NCI-H460 (cell line): ENCODE measurements at places on chromosomes 7 and 10. TPM values are rescaled to one million over a fixed set of nuclear protein-coding genes. Genes with fewer than 3 reads are reported as not detected.

TLX1 gene
- not detected in 2 replicates for total RNA-seq

GPR158 gene
- 0.02 and 0.06 TPM in 2 replicates for total RNA-seq

ZP3 gene
- 14.7 and 20.2 TPM in 2 replicates for total RNA-seq

NOD1 gene
- total RNA-seq, result 5.0 and 7.7 TPM in 2 replicates

CLDN15 gene
- 10.0 and 11.2 TPM in 2 replicates for total RNA-seq

TYW1B gene
- total RNA-seq, result 0.89 and 1.2 TPM in 2 replicates

CALN1 gene
- total RNA-seq, result not detected in 2 replicates

SLC18A3 gene
- total RNA-seq, result not detected in 2 replicates

PRTFDC1 gene
- 19.1 and 20.8 TPM in 2 replicates for total RNA-seq

POU6F2 gene
- not detected in 2 replicates for total RNA-seq

ENKUR gene
- total RNA-seq, result 0.12 TPM in 1 of 2 replicates, not detected in the other

TRPV5 gene
- total RNA-seq, result not detected in 2 replicates

SHTN1 gene
- 24.6 and 27.6 TPM in 2 replicates for total RNA-seq

EPHB6 gene
- total RNA-seq, result not detected in 2 replicates

NACAD gene
- 0.14 TPM in 1 of 2 replicates, not detected in the other for total RNA-seq

CRYGN gene
- total RNA-seq, result 0.07 and 0.40 TPM in 2 replicates

TAS2R4 gene
- total RNA-seq, result 1.2 and 1.3 TPM in 2 replicates

HOXA5 gene
- total RNA-seq, result 7.5 and 12.8 TPM in 2 replicates

SEMA3E gene
- 23.3 and 23.9 TPM in 2 replicates for total RNA-seq

RELN gene
- total RNA-seq, result 0.23 and 0.57 TPM in 2 replicates

SLC16A9 gene
- total RNA-seq, result 5.0 and 5.7 TPM in 2 replicates

TMEM270 gene
- total RNA-seq, result 0.55 TPM in 1 of 2 replicates, not detected in the other

CCNJ gene
- total RNA-seq, result 14.7 and 16.9 TPM in 2 replicates

COBL gene
- total RNA-seq, result 21.9 and 23.8 TPM in 2 replicates

GTPBP10 gene
- 26.0 and 33.0 TPM in 2 replicates for total RNA-seq

UPK3BL2 gene
- 5.0 and 11.7 TPM in 2 replicates for total RNA-seq

NFKB2 gene
- 51.9 and 58.6 TPM in 2 replicates for total RNA-seq

PNLIPRP3 gene
- total RNA-seq, result not detected in 2 replicates

NKX1-2 gene
- total RNA-seq, result 0.02 TPM in 1 of 2 replicates, not detected in the other

NEUROD6 gene
- total RNA-seq, result not detected in 2 replicates

AGR3 gene
- not detected in 2 replicates for total RNA-seq

KAZALD1 gene
- total RNA-seq, result 31.3 and 36.1 TPM in 2 replicates

SFRP4 gene
- total RNA-seq, result 0.09 and 0.27 TPM in 2 replicates

CALML3 gene
- not detected in 2 replicates for total RNA-seq

TRIM74 gene
- total RNA-seq, result 0.12 TPM in 1 of 2 replicates, not detected in the other

CPA2 gene
- total RNA-seq, result 0.59 and 0.75 TPM in 2 replicates

DLX5 gene
- total RNA-seq, result not detected in 2 replicates

PRKAR2B gene
- total RNA-seq, result 2.6 and 2.7 TPM in 2 replicates

FBXL13 gene
- 38.7 and 40.6 TPM in 2 replicates for total RNA-seq

CPA4 gene
- 1.6 and 1.8 TPM in 2 replicates for total RNA-seq

TRIM4 gene
- 31.3 and 39.0 TPM in 2 replicates for total RNA-seq

ANKRD30A gene
- not detected in 2 replicates for total RNA-seq

NEUROG3 gene
- not detected in 2 replicates for total RNA-seq

USP6NL gene
- 13.1 and 13.9 TPM in 2 replicates for total RNA-seq

VOPP1 gene
- 10.4 and 13.3 TPM in 2 replicates for total RNA-seq

ACTR3C gene
- not detected in 2 replicates for total RNA-seq

SCD gene
- total RNA-seq, result 163 and 165 TPM in 2 replicates

CCDC172 gene
- total RNA-seq, result not detected in 2 replicates

ACSM6 gene
- not detected in 2 replicates for total RNA-seq

ACBD7 gene
- total RNA-seq, result 2.0 and 2.2 TPM in 2 replicates

EGR2 gene
- total RNA-seq, result 0.26 and 0.32 TPM in 2 replicates

FAM180A gene
- total RNA-seq, result not detected in 2 replicates

BEND7 gene
- 11.6 and 12.4 TPM in 2 replicates for total RNA-seq

STAG3 gene
- 0.05 TPM in 1 of 2 replicates, not detected in the other for total RNA-seq

MYPN gene
- total RNA-seq, result 5.4 and 6.2 TPM in 2 replicates

HOXA4 gene
- total RNA-seq, result 0.57 and 0.61 TPM in 2 replicates

NPTX2 gene
- total RNA-seq, result 1.4 and 2.0 TPM in 2 replicates
